ENCODE measurements at places on chromosomes 1 and 21.

- no peak for DNase-seq
Measured at GRCh38 chr1:37998913-37999429, 6.3 kb downstream of the FHL3 start.

DNA sequence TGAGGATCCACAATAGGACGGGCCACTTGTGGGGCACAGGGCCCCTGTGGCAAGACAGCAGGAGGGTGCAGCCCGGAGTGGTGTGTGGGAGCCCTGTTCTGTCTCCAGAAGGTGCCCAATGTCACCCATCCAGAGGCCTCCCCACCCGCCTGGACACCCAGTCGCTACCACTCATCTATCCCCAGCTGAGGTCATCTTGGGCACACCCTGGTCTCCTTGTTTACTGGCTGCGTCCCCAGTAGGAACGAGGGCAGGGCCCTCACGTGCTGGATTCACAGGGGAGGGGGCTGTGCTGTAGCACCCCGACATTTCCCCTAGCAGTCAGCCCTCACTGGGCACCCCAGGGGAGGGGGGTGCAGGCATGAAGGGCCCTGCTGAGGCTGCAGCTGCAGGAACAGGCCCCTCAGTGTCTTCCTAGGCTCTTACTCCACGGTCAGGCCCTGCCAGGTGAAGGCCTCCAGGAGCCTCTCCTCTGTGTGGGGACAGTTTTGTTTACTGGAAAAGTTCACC lies 2.3 kb upstream of the TNNT2 start:
- no peak for DNase-seq

DNA sequence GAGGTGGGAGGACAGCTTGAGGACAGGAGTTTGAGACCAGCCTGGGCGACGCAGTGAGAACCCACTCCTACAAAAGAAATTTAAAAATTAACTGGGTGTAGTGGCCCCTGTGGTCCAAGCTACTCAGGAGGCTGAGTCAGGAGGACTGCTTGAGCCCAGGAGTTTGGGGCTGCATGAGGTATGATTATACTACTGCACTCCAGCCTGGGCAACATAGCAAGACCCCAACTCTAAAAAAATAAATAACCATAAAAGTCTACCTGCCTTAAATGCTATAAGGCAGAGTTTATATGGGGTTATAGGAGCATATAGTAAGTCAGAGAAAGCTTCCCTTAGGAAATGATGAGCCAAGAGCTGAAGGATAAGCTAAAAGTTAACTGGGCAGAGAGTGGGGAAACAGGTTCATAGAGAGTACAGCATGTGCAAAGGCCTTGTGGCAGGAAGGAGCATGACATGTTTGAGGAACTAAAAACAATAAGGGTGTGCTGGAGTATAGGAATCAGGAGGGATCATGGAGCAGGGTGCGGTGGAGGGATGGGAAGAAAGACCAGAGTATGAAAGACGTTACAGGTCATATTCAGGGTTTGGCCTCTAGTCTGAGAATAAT lies 68.3 kb downstream of the ADSS2 start:
- no peak for DNase-seq

GRCh38 chr1:8154621-8155052 lies 128.5 kb upstream of the ERRFI1 start:
- DNase-seq: peak; percentile 15

DNA sequence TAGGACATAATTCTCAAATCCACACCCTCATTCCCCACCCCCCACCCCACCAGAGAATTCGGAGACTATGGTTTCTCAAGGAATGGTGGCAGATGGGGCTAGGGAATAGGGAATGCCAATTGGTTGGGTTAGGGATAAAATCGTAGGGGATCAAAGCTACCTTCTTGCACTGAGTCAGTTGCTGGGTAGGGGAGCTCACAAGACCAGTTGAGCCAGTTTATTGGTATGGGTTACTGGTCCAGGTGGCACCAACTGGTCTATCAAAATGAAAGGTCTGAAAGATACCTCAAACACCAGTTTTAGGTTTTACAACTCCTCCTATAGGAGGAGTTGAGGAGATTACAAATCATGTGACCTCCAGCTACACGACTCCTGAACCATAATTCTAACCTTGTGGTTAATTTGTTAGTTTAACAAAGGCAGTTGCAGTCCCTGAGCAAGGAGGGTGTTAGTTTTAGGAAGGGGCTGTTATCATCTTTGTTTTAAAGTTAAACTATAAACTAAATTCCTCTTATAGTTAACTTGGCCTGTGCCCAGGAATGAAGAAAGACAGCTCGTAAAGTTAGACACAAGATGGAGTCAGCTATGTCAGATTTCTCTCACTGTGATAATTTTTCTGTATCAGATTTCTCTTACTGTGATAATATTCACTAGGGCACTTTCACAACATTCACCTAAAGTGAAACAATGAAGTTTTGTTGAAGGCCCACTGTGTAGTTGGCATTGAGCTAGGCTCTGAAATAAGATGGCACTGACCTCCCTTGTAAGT lies 2.5 kb downstream of the SHISAL2A start:
- DNase-seq: no peak

- DNase-seq: no peak
Measured at GRCh38 chr1:221809091-221810029, 67.5 kb upstream of the DUSP10 start.

- DNase-seq: no peak
Measured at GRCh38 chr1:5164158-5164557, 509.7 kb downstream of the AJAP1 start.

DNA sequence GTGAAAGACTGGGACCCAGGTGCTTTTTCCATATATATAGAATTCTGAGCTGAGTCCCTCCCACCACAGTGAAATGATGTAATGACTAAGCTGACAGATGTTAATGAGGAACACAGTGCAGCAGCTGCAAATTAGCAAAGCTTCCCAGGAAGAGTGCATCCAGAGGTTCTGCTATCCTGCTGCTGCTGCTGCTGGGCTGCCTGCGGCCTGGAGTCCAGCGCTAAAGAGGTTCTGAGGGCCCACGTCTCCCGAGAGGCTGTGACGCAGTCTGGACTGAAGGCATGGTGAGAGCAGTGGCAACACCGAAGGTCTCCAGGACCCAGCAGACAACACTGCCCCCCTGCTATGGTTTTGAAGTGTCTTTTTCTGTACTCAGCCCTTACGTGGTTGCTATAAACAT lies 63.9 kb downstream of the URB2 start:
- no peak for DNase-seq

DNA sequence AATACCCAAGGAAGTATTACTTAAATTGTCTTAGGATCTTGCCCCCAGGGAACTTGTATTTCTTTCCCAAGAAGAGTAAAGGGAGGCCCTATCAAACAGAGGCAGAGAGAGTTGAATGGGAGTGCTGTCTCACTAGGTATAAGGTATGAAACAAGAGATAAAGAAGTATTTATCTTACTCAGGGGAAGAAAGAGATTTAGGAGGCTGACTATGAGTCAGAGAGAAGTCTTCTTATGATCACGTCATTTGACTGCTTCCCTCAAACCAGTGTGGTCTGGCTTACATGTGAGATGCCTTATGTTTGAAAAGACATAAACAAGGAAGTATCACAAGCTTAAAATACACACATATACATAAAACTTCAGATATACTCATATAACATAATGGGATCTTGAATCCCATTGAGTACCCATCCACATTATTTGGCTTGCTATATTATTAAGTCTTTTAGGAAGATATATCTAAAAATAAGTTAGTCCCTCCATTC lies 29.6 kb downstream of the DUSP10 start:
- DNase-seq: no peak

GRCh38 chr1:56330391-56331026 lies 248.9 kb downstream of the PLPP3 start:
- no peak for DNase-seq

DNA sequence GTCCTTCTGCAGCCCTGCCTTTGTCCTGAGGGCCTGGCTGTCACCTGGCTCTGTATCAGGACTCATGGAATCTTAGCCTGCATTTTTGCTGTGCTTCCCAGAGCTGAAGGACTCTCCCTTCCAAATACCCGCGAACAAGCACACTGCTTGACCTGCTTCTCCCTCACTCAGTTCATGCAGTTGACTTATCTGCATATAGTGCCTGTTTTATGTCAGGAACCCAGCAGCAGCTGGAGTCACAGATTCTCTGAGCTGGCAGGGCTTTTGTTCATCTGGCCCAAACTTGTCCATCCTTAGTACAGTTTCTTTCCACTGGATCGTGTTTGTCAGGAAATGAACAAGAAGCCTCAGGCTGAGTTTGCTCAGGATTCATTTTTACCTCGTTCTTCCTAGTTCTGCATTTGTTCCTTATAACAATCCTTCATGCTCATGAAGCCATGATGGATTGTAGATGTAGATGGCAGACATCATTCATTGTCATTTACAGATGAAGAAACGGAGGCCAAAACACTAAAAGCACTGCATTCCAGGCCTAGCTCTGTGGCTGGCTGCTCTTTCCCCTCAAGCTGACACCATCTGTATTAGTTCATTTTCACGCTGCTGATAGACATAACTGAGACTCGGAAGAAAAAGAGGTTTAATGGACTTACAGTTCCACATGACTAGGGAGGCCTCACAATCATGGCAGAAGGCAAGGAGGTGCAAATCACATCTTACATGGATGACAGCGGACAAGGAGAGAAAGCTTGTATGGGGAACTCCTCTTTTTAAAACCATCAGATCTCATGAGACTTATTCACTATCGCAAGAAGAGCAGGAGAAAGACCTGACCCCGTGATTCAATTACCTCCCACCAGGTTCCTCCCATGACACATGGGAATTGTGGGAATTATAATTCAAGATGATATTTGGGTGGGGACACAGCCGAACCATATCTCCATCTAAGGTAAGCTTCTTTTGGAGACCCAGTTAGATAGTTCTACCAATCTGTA lies 150.9 kb downstream of the HIVEP3 start:
- DNase-seq: no peak

DNA sequence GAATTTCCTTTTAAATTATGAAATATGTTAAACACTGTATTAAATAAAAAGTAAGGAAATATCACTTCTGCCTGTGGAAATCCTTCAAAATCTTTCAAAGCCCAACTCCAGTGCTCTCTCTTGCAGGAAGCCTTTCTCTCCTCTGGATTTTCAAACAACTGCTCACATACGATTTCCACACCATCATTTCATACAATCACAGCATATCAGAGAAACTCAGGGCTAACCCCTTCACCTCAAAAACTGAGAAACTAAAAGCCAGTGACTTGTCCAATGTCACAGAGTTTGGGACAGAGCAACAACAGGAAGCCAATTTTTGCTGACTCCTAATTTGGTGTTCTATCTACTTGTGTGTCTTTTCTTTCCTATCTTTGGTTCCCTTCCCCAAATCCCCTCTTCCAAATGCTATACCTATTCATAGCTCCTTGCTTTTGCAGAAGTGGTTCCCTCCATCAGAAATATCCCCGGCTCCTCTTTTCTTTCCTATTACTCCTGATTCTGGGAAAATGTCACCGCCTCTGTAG lies 12.4 kb upstream of the TAL1 start:
- no peak for DNase-seq

DNA sequence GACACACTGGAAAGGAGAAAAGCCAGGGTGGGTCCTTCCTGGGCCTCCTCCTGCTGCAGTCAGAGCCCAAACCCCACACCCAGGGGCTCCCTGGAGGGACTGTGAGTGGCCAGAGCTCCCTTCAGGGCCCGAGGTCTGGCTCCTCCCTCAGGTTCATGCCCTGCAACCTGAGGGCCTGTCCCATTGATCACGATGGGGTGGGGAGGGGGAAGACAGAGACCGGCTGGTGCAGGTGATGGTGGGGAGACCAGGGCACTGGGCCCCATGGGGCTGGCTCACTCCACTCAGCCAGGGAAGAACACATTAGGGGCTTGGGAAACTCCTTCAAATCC lies 30.1 kb upstream of the NPPB start:
- no peak for DNase-seq

DNA sequence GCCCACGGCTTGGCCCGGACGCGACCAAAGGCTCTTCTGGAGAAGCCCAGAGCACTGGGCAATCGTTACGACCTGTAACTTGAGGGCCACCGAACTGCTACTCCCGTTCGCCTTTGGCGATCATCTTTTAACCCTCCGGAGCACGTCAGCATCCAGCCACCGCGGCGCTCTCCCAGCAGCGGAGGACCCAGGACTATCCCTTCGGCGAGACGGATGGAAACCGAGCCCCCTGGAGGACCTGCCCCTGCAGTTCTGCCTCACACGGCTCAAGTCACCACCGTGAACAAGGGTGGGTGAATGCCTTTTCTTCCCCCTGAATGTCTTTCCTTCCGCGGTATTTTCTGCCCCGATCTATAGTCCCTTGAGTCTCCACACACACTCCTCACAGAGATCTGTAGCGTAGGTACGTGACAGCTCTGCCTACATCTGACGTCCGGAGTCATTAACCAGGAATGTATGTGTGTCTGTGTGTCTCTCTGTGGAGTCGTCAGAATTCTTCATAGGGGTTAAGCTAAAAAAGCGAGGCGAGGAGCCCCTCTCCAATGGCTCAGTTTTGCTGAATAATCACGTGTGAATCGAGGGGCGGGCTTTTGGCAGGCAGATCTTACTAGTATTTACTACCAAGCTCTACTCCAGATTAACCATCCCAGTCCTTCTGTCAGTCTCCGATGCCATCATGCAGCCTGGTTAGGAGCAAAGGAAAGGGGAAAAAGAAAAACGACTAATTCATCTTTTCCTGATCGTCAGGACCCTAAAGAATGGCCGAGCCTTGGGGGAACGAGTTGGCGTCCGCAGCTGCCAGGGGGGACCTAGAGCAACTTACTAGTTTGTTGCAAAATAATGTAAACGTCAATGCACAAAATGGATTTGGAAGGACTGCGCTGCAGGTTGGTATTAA lies at the start of gene CDKN2C:
Gene CDKN2C, plus strand, starts transcription at position 635 of the 898 bp plus-strand sequence. Its CDS starts 124 bp downstream, at position 759.
- peak; percentile 63 for DNase-seq

GRCh38 chr1:193791746-193792145 lies 605.3 kb upstream of the B3GALT2 start:
- no peak for DNase-seq

DNA sequence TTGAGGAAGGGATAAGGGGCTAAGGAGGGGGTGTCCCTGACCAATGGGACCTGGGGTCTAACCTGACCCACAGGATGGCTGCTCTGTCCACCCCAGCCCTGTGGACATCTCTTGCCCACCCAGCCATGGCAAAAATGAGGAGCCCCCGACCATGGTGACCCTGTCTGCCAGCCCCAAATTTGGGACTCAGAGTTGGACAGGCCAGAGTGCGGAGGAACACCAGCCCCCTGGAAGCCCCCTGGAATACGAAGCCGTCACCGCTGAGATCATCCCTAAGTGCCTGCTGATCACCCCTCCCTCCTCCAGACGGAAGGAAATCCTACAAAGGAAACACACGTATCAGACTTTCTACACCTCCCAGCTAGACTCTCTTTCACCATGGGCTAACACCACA lies 119.3 kb downstream of the SIK1 start:
- no peak for DNase-seq

GRCh38 chr1:3353876-3354275 lies 100.6 kb upstream of the ARHGEF16 start:
- DNase-seq: no peak

GRCh38 chr1:150001415-150001814 lies 9.1 kb downstream of the OTUD7B start:
- DNase-seq: no peak

DNA sequence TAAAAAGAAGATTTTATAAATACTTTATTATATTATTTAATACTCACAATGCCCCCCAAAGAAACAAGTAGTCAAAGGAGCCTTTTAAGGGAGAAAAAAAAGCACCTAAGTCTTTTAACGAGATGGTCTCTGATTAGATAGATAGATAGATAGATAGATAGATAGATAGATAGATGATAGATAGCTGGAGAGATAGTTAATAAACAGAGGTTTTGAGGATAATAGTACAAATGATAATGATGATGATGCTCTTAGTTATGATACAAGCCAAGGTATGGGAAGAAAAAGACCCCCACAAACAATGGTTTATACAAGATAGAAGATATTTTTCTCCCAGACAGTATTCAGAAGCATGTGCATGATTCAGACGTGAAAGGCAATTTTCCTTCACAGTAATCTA lies 14.6 kb upstream of the EDEM3 start:
- no peak for DNase-seq

Measured in C1 segment of cervical spinal cord (tissue), 14 donors.